ENCODE measurements at places on chromosomes 2 and 18.

DNA sequence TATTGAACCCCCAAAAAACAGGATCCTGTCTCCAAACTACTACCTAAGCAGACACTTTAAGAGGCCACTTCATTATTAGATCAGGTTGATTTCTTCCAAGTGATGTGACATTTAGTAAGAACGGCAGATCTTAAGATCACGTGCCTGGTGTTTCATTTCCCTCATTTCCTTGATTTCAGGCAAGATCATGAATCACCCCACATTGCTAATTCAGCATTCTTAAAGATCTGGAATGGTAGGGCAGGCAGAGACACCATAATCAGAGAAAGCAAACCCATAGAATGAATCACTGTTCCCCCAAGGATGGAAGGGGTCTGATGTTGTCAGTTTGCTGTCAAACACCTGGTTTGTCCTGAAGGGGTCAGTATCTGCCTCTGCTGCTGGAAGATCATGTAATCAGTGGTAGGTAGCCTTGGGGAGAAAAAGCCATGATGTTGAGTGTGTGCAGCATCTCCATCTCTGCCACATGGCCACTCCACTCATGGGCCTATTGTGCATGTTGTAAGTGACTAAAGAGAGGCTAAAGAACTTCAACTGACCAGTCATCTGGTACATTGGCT, 133.9 kb downstream of the ARHGAP15 start:
- DNase-seq: peak; percentile 9

GRCh38 chr2:112686348-112687217, 34.2 kb upstream of the NT5DC4 start:
- no peak for DNase-seq

GRCh38 chr18:58076052-58076451, 32.0 kb downstream of the NEDD4L start:
- DNase-seq: no peak

DNA sequence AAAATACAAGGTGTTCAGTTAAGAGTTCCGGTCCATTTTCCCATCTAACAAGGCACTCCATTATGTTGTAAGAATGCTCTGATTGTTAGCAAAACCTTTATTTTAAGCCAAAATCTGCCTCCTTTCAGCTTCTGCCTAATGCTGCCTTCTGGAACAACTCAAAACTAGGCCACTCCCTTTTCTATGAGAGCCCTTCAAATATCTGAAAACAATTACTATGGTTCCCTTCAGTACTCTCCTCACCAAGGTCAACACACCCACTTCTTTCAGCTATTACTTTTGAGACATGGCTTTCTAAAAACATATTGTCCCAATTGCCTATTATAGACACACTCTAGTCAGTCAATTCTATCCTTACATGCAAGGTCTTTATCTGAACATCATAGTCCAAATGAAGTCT, 429.4 kb downstream of the ERBB4 start:
- DNase-seq: no peak

DNA sequence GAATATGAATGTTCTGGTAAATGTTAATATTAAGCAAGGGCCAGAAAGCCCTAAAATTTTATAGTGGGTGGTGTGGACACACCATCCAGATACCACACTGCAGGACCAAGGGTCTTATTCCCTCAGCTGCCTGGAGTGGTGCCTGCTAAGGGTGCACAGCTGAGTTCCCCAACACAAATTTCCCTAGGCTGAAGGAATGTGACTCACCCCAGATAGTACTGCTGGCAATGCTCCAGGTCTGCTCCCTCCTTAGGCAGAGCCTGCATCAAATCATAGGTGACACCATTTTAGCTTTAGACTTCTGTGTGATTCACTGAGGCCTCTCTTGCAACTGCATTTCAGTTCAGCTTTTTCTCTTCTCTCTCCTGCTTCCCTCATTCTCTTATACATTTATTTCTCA, 321.1 kb downstream of the SATB2 start:
- peak; percentile 18 for DNase-seq
